ENCODE measurements at places on chromosomes 2 and 18.

GRCh38 chr2:102139851-102140250 lies 2.7 kb upstream of the IL1R1 start:
- no peak for DNase-seq

DNA sequence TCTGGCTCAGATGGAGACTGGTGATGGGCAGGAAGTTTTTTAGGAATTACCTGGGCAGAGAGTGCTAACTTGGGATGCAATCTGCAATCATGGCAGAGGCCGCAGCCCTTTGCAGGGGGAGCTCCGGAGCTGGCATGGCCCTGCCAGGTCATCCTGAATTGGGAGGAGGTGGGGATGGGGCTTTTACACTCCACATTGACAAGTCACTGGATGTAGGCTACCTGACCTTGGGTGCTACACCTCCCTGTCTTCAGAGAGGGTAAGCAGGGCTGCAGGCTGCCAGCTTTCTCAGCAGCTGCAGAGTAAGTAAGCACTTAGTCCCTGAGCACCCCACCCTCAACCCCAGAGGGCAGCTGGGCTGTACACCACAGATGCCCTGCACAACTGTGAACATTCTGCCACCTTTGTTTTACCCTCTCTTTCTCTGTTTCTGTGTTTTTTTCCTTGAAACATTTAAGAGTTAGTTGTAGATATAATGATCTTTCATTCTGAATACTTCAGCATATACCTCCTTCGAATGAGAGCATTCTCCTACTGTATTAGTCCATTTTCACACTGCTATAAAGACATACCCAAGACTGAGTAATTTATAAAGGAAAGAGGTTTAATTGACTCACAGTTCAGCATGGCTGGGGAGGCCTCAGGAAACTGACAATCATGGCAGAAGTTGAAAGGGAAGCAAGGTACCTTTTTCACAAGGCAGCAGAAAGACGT lies 6.8 kb upstream of the HS1BP3 start:
- DNase-seq: no peak

GRCh38 chr2:190664240-190664639 lies 15.4 kb downstream of the NAB1 start:
- no peak for DNase-seq

- DNase-seq: no peak
These were observed 223.7 kb downstream of the SOX11 start for GRCh38 chr2:5915881-5916310.

- peak; percentile 9 for DNase-seq
These were observed 46.3 kb downstream of the GPC1 start for GRCh38 chr2:240481720-240482119.

- no peak for DNase-seq
These were observed 690.6 kb upstream of the SLC8A1 start for GRCh38 chr2:41142478-41142877.

DNA sequence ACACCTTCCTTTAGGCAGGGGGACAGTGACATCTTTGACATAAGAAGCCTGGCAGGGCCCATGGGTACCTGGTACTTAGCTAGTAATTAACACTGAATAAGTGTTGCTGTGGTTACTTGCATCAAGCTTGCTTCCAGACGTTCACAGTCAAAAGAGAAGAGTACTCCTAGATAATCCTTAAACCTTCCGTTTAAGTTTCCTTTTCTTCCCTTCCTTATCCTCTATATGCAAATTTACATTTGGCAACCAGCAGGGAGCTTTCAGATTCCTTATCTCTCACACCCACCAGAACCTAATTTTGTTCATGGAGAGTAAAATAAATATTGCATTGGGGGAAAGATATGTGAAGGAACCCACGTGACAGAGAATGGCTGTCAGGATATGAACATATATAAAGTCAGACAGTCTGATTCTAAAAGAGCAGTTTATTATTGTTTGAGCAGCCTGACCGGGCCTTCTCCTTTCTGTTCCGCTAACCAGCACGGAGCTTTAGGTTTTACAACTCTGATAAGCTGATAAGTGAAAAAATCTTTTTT lies 7.8 kb upstream of the RAB31 start:
- no peak for DNase-seq

DNA sequence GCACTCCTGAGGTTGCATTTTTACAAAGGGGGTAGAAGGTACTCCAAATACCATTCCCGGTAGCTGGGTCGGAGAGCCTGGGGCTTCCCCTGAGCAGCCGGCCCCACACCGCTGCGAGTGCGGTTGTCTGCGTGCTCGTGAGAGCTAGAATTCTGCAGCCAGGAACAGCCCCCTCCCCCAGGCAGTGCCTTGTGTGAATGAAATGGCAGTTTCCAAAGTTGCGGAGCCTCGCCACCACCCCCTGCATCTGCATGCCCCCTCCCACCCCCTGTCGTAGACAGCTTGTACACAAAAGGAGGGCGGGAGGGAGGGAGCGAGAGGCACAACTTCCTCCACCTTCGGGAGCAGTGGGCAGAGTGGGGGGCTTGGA lies 1.1 kb downstream of the MYCN start:
- peak; percentile 61 for DNase-seq

DNA sequence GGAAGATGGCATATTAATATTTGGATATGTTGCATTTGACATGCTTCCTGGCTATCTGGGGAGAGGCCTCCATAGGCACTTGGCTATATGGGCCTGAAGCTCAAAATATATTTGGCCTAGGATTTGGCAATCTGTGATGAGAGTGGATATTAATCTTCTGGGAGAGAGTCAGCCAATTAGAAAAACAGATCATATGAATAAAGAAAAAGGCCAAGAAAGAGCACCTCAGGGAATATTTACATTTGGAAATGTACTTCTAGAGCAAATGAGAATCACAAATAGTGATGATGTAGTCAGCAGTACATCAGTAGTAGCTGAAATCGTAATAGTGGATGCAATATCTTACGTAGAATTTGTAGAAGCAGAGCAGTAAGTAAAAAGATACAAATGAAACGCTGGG lies 277.0 kb downstream of the CTNNA2 start:
- no peak for DNase-seq

DNA sequence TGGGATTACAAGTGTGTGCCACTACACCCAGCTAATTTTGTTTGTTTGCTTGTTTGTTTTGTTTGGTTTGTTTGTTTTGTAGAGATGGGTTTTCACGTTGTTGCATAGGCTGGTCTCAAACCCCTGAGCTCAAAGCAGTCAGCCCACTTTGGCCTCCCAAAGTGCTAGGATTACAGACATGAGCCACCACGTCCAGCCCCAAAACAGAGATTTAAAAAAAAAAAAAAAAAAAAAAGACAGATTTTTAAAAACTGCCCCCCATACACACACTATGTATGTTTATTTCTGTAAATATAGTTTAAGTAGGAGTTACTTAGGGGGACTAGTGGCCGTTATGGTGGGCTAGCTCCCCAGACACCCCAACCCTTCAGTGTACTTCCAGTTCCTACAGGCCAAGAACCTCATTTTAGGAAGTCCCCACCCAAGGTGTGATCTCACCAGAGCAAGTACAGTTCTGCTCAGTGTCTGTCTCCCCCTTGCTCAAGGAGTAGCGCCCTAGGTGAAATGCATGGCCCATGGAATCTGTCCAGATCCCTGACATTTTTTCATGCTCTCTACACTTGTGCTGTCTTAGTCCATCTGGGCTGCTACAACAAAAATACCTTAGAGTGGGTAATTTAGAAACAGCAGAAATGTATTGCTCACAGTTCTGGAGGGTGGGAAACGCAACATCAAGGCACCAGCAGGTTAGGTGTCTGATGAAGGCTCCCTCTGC lies 1.6 kb upstream of the TMBIM1 start:
- no peak for DNase-seq

GRCh38 chr18:49716035-49716434 lies 97.3 kb downstream of the ACAA2 start:
- no peak for DNase-seq

GRCh38 chr2:15034246-15034645 lies 401.7 kb downstream of the LRATD1 start:
- DNase-seq: no peak

DNA sequence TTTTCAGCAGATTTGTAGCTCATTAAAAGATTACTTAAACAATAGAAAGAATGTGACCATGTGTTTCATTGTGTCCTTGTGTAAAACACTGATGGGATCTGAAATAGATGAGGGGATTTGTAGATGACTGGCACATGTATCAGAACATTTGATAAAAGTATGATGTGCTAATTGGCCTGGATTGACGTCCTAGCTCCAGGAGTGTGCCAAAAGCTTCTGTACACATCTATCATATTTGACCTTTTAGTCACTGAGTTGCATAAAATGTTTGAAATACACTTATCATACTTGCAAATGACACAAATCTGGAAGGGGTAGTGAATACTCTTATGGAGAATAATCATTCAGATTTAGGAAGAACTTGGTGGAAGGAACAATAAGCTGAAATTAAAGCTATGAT lies 778.5 kb downstream of the ERBB4 start:
- no peak for DNase-seq

- no peak for DNase-seq
These were observed at the start of gene PSMA8 for GRCh38 chr18:26133652-26134051. Gene PSMA8, plus strand, starts transcription at chr18:26133869. Its CDS starts 97 bp downstream, at chr18:26133966.

DNA sequence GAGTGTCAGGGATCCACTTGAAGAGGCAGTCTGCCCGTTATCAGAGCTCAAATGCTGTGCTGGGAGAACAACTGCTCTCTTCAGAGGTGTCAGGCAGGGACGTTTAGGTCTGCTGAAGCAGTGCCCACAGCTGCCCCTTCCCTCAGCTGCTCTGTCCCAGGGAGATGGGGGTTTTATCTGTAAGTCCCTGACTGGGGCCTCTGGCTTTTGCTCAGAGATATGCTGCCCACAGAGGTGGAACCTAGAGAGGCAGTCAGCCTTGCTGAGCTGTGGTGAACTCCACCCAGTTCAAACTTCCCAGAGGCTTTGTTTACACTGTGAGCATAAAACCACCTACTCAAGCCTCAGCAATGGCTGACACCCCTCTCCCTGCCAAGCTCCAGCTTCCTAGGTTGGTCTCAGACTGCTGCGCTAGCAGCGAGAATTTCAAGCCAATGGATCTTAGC lies 38.1 kb downstream of the PLEK start:
- DNase-seq: no peak

GRCh38 chr18:48854780-48855179 lies 96.0 kb downstream of the SMAD7 start:
- DNase-seq: no peak

- DNase-seq: no peak
These were observed 48.9 kb upstream of the COBLL1 start for GRCh38 chr2:164890544-164890943.

- DNase-seq: no peak
These were observed 130.2 kb downstream of the DNAH6 start for GRCh38 chr2:84646514-84646913.

- DNase-seq: no peak
These were observed 36.3 kb downstream of the PIEZO2 start for GRCh38 chr18:11113046-11113548.

DNA sequence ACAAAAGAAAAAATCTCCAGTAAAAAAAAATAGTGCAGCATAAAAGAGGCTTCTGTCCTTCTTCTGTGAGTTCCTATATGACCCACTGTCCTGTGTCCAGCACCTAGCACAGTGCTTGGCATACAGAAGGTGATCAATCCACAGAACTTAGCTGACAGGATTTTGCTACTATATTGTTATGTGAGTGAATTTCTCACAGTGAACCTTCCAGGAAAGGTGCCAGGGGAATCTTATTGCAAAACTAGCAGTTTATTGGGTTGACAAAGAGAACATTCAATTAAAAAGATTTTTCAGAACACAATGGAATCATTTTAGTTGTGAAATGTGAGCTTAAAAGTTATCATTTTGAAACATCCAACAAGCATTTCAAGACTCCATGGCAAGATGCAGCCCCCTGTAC lies 12.4 kb upstream of the TRIB2 start:
- no peak for DNase-seq

DNA sequence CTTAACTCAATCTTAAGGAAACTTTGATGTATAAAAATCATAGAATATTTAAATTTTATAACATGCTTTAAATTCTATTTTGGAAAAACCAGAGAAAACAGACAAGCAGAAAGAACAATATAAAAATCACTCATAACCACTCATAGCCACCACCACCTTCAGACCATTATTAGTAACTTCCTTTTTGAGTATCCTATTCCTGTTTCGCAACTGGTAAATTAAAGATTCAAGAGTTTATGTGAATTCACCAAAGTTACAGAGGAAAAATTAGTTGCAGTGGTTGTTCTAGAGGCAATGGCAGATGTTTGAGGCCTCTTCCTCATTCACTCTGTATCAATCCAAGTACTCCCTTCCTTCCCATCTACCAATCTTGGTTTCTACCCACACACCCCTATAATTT lies 49.3 kb upstream of the PROKR1 start:
- DNase-seq: no peak

DNA sequence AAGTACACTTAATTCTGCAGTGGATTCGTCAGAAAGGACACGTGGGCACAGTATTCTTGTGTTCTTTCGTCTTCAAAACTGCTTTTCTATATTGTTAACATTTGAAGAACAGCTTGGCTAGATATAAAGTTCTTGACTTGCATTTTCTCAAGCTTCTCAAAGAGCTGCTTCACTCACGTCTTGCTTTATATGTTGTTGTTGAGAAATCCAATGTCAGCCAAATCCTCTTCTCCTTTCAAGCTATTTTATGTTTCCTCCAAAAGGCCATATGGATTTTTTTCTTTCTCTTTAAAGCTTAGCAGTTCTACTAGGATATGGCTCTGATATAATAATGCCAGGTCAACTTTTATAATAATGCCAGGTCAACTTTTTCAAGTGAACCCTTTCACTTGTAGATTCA lies 65.5 kb upstream of the CYP1B1 start:
- DNase-seq: no peak

DNA sequence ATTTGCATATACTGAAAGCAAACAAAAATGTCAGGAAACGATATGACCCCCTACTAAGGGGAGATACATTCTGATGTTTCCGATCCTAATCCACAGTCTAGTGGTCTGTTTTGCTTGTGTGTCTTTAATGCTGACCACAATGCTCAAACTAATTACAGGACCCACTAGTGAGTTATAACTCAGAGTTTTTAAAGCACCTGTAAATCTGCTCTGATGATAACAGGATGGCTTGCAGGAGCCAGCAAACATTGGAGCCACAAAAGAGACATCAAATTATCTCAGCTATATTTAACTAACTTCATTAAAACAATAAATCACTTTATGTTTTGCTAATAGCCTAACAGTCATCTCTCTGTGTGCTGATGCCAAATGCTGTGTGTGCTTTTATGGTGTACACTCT lies 300.3 kb downstream of the NBAS start:
- no peak for DNase-seq

DNA sequence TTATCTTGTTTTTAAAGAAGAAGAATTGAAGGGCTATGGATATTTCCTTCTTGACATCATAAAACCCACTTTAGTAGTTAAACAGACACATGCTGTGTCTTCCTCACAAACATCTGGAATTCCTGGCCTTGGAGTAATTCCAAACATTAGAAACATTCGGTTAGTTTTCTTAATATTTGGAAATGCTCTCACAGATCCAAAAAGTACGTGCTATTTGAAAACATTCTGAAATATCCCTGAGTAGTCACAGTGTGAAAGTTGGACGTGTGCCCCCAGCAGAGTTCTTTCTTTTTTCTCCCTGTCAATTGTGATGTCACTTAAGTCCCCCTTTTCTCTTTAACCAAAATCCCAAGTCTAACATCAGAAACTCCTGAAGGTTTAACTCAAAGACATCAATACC lies 91.3 kb downstream of the ANTXR1 start:
- no peak for DNase-seq

GRCh38 chr2:144713410-144713809 lies 193.5 kb upstream of the ZEB2 start:
- DNase-seq: no peak

Measured in mesothelial cell of epicardium (in vitro differentiated cells).